ENCODE measurements at places on chromosomes 11 and 22. TPM values are rescaled to one million over a fixed set of nuclear protein-coding genes. Genes with fewer than 3 reads are reported as not detected.
A peak's percentile ranks its signal among the peaks of the same experiment; 100 is the strongest.

Gene MIOX
- not detected for total RNA-seq

Gene UBTFL1
- total RNA-seq, result not detected

- DNase-seq, result no peak
Observed at GRCh38 chr11:12239804-12240371, 129.5 kb downstream of the MICAL2 start.

DNA sequence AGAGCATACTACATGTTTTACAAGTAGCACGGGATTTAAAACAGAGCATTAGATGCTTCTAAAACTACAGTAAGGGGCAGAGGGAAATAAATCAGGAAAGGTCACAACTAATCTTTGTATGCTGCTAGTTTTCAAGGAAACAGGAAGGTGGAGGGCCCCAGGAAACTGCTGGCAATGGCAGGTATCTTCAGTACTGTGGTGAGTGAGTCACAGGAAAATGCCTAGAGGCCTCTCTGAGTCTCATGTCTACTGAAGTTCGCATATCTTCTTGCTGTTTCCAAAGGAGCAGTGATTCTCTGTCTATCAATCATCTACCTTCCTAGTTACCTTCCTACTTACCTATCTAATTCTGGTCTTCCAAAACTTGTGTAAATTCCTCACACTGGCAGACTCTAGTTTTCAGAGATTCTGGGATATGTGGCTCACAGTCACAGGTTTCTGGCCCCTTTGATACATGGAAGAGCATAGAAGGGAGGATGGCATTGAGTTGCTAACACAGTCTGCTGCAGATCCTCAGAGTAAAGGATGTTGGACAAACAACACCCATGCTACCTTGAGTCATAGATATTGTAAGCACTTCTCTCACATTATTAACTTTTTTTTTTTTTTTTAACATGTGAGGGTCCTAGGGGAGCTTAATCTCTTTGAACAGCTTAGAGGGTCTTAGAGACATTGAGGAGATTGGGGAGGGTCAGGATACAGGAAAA lies 58.8 kb upstream of the SYN3 start:
- no peak for DNase-seq

- DNase-seq, result no peak
Observed at GRCh38 chr11:38438091-38438490, 1840.1 kb upstream of the RAG2 start.

- DNase-seq, result peak; percentile 58
Observed at GRCh38 chr11:128172046-128172878, 415.1 kb downstream of the ETS1 start.

DNA sequence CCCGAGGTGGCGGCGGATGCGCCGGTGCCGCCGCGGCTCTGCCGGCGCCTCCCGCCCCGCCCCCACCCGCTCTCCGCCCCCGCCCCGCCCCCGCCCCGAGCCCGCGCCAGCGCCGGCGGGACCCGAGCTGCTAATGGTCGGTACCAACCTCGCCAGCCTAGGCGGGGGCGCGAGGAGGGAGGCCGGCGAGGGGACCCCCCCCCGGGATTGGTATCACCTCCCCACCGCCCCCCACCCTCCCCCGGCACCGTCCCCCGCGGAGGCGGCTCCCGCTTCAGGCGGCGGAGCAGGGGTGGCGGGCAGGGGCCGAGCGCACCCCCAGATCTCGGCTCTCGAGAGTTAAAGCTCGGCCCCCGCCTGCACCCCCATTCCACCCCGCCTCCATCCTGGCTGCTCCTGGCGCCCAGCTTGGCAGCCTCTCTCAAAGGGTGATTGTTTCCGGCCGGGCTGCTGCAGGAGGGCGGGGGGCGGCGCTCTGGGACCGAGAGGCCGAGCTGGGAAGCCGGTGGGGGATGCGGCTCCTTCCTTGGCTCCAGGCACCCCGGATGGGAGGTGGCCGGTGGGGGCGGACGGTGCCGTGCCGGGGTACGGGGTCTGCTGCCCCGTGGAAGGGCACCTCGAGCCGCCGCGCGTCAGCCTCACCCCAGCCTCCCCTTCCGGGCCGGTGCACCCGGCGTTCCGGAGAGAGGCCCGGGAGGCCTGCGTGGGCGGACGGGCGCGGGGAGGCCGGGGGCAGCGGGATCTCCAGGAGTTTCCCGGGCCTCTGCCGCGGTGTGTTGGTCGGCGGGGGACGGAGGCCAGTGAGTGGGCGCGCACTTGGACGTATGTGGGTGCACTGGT lies at the start of gene B3GAT1:
Gene B3GAT1, minus strand, starts transcription at position 40 of the 840 bp plus-strand sequence. CDS start 24,583 bp downstream, outside the sequence.
- DNase-seq, result no peak
